ENCODE measurements at places on chromosomes 2 and 18. TPM values are rescaled to one million over a fixed set of nuclear protein-coding genes. Genes with fewer than 3 reads are reported as not detected.

The HNMT gene
- 50.9 TPM for total RNA-seq

The KLHL29 gene
- total RNA-seq: 3.5 TPM

The KCNJ3 gene
- total RNA-seq: not detected

The SPC25 gene
- total RNA-seq: 0.44 TPM

The ICA1L gene
- total RNA-seq: 5.1 TPM

The CDK15 gene
- total RNA-seq: 1.2 TPM

The SCTR gene
- not detected for total RNA-seq

The B3GNT7 gene
- not detected for total RNA-seq

The WDPCP gene
- total RNA-seq: 5.6 TPM

The FAHD2B gene
- total RNA-seq: 5.9 TPM

The INSIG2 gene
- total RNA-seq: 5.5 TPM

The CROCC2 gene
- total RNA-seq: 0.12 TPM

The UGT1A1 gene
- total RNA-seq: not detected
